HCEC 1CT (cell line): ENCODE measurements at places on chromosomes 7 and 10.

- no peak for DNase-seq
These were observed 54.9 kb downstream of the PTEN start for GRCh38 chr10:87918254-87918859.

DNA sequence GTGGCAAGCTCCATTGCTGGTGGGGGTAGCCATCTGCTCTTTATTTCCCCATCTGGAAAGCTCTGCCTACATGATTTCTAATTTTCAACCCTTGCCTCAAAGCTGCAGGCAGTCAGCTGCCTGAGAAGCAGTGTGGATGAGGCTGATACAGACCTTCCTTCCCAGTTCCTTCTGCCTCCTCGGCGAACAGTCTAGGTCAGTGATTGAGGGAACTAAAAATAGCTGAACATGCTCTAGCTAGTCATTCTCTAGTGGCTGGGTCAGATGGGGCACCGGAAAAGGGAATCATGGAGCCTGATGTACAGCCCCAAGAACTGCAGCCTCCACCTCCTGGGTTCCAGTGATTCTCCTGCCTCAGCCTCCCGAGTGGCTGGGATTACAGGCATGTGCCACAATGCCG is 48.7 kb downstream of the NAMPT start:
- no peak for DNase-seq

- no peak for DNase-seq
These were observed 587 bp upstream of the CELF2 start for GRCh38 chr10:11017000-11017569.

- peak; percentile 62 for DNase-seq
These were observed 975 bp upstream of the USP54 start for GRCh38 chr10:73591935-73592699.

GRCh38 chr7:102059524-102059923 is 227.1 kb upstream of the SH2B2 start:
- DNase-seq, result no peak

- no peak for DNase-seq
These were observed 55.7 kb downstream of the CUBN start for GRCh38 chr10:17073725-17074540.

GRCh38 chr10:60487543-60487942 is 97.9 kb upstream of the ANK3 start:
- no peak for DNase-seq

GRCh38 chr7:44740055-44740454 is 8.6 kb upstream of the ZMIZ2 start:
- DNase-seq, result no peak

DNA sequence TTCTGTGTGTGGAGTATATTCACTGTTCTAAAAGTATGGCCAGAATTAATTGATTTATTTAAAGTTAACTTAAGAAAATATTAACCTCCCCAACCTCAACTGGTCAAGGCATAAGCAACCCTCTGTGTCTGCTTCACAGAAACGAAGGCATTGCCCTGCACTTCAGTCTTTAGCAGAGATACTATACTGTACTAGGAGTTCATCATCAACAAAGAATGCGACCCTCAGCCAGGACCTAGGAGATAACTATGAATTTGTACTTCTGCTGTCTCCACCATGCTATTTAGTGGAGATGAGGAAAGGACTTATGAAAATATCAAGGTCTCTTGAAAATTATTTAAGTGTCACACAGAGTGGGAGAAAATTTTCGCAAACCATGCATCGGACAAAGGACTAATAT is 35.7 kb upstream of the SEMA3D start:
- no peak for DNase-seq

DNA sequence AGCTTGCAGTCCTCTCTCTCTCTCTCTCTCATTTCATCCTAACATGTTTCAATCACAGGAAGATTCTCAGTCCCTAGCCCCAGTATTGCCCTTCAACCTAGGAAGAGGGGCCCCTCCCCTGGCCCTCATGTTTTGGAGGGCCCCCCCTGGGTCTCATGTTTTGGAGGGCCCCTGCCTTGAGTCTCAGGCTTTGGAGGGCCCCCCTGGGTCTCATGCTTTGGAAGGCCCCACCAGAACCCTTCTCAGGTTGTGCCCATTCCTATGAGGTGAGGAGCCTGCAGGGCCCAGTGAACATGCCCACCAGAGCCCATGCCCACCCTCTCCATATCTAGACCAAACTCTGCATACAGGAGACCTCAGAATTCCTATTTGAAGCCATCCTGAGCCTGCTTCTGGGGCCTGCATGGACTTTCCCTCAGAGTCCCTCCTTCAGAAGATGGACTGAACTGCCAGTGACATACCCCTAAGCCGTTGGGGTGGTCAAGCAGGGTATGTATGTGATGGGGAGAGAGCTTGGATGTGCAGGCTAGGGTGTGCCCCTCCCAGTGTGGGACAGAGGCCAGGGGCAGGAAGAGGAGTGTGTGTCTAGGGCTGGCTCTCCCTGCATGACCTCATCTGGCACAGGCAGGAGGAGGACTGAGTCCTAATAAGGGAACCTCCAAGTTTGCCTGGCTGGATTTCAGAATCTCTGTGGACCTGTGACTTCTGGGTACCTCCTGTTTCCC is 8.1 kb upstream of the VDAC2 start:
- peak; percentile 80 for DNase-seq

DNA sequence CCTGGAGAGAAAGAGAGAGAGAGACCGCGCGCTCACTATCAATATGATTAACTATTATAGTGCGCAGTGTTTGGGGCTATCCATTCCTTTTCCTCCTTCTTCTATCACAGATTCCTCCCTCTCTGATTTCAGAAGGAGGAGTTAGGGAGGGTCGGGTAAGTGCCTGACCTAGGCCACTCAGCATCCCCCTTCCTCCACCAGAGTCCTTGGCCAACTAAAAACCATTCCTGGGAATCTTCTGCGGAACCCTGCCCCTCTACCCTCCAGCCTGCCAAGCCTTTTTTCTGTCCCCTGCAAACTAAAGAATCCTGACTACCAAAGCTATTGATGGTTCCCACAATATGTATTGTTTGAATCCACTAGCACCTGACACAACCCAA is 256.2 kb upstream of the NFE2L3 start:
- no peak for DNase-seq

DNA sequence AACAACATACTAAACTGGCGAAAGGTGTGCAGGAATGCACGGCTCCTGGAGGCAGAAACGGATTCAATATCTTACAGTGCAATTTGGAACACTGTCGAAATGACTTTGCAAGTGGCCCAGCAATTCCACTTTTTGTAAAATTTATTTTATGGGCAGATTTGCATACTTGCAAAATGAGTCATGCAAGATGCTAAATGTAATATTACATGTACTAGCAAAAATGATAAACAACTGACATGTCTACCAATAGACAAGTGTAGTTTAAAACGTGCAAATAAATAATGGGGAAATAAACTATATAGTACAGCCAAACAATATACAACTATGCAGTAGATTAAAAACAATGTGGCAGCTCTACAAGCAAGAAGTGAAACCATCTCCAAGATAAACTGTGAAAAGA is 97.7 kb downstream of the ARHGAP12 start:
- DNase-seq, result peak; percentile 71
